Ovary (tissue), 10 donors: ENCODE measurements at places on chromosomes 2 and 18. TPM values are rescaled to one million over a fixed set of nuclear protein-coding genes. Genes with fewer than 3 reads are reported as not detected.

GRCh38 chr18:44973282-44973681, 292.6 kb downstream of the SETBP1 start:
- H3K36me3 ChIP-seq, result no peaks in the 10 kb centered on the region
- no peak for DNase-seq
- H3K27ac ChIP-seq, result no peak overlapping the region

DNA sequence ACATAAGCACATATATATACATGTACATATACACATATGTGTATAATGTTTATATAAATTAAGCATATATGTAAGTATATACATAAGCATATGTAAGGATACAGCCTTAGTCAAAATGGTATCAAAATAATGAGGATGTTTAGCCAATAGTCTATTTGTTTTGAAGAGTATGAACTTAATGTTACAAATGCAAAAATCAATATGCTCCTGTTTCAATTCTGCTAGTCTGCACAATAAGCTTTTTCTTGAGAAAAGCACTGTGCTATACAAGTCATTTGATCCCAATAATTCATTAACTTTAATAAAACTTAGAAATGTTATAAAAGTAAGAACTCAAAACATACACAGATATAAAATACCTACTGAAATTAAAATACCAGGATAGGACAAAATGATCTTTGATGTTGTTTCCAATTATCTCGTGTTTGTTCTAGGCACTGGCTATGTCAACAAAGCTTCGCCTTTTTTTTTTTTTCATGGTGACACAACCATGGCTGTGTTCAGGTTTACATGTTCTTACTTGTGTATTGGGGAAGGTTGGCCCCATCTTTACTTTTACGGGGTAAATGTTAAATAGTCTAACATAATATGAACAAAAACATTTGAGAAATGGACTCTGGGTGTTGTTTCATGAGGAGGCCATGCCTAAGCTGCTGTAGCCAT, 271.1 kb upstream of the CDH19 start:
- H3K27me3 ChIP-seq, result no peaks in the 10 kb centered on the region
- H3K27ac ChIP-seq, result no peak overlapping the region
- H3K36me3 ChIP-seq, result no peaks in the 10 kb centered on the region
- no peak overlapping the region for H3K4me3 ChIP-seq
- no peaks in the 10 kb centered on the region for H3K4me1 ChIP-seq
- no peak for DNase-seq

- H3K36me3 ChIP-seq, result no peaks in the 10 kb centered on the region
- no peak overlapping the region for H3K27ac ChIP-seq
- DNase-seq, result peak; percentile 22
Measured at GRCh38 chr2:238987352-238987981, 139.6 kb downstream of the TWIST2 start.

DNA sequence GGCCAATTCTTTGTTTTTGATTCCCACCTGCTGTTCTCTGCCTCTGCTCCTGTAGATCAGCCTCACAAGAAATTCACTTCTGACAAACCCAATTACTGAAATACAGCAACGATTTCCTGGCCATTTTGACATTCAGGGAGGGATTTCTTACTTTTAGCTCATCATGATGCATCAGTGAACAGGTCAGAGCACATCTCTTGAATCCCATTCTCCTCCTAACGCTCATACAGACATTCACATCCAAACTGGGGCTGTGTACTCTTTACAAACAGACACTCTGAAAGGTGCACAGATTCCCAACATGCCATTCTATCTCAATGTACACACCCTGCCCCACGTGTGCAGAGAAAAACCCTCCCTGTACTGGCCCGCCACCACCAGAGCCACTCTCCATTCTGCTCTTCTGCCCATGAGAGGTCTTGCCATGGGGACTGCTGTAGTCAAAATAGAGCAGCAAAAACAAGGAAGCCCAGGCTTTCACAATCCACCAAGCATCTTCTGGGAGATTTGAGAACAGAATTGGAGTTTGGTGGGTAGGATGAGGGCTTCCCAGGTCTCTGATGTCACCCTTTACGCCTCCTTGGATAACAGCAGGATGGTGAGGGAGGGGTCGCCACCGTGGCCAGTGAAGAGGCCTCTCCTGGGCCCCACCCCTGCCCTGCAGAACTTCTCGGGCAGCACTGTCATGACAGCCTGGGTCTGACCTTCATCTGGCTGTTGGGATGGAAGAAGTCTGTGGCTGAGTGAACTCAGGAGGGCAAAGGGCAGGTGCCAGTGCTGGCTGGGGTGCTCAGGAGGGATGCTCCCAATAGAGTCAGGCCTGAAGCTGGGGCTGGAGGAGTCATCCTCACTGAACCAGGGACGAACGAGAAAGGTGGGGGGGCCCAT, 41.9 kb upstream of the ZFP36L2 start:
- H3K27ac ChIP-seq, result peak overlapping the region; percentile 92
- peaks cover 28% of the 10 kb centered on the region for H3K4me1 ChIP-seq
- DNase-seq, result no peak

- DNase-seq, result no peak
- H3K36me3 ChIP-seq, result no peaks in the 10 kb centered on the region
- H3K27me3 ChIP-seq, result no peaks in the 10 kb centered on the region
- no peaks in the 10 kb centered on the region for H3K4me1 ChIP-seq
- H3K4me3 ChIP-seq, result no peak overlapping the region
Measured at GRCh38 chr2:83725735-83726134, 733.3 kb downstream of the SUCLG1 start.

DNA sequence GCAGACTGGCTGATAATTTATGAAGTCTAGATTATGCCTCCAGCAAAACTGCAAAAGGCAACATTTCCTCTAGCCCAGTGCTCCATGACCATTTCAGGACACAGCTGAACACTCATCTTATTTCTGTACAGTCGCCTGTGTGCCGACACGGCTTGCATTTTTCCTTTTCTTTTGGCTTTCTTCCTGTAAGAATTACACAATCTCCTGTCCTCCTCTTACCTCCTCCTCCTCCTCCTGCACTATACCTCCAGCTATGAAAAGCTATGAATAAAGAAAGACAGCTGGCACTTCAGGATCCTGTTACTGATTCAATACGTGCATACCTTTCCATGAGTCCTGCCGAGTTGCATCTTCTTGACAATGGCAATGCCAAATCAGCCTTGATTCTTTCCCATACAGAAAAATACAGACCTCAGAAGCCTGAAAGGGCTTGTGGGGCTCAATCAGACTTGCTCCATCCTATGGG, 32.2 kb upstream of the TRIB2 start:
- H3K4me3 ChIP-seq, result no peak overlapping the region
- peak; percentile 44 for DNase-seq
- H3K36me3 ChIP-seq, result no peaks in the 10 kb centered on the region
- H3K4me1 ChIP-seq, result peaks cover 3% of the 10 kb centered on the region
- no peaks in the 10 kb centered on the region for H3K27me3 ChIP-seq

GRCh38 chr2:69083235-69083748, 70.3 kb downstream of the ANTXR1 start:
- H3K4me1 ChIP-seq, result peaks cover 38% of the 10 kb centered on the region
- no peaks in the 10 kb centered on the region for H3K36me3 ChIP-seq
- no peak overlapping the region for H3K4me3 ChIP-seq

DNA sequence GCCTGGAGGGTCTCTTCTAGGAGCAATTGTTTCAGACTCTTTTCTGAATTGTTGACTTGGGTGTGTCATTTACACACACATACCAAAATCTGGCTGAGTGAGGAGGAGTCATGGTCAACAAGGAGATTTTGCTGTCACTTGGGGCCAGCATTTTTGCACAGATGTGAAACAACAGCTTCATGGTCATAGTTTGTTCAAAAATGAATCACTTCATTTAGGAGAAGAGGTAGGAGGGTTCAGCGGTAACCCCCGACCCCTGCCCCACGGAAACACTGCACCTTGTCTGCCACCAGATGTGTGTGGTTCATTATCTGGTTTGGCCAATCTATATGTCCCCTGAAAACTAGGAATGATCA, 42.2 kb downstream of the LBH start:
- no peaks in the 10 kb centered on the region for H3K36me3 ChIP-seq
- no peak overlapping the region for H3K27ac ChIP-seq
- peaks cover 7% of the 10 kb centered on the region for H3K4me1 ChIP-seq
- no peak overlapping the region for H3K4me3 ChIP-seq
- DNase-seq, result no peak

DNA sequence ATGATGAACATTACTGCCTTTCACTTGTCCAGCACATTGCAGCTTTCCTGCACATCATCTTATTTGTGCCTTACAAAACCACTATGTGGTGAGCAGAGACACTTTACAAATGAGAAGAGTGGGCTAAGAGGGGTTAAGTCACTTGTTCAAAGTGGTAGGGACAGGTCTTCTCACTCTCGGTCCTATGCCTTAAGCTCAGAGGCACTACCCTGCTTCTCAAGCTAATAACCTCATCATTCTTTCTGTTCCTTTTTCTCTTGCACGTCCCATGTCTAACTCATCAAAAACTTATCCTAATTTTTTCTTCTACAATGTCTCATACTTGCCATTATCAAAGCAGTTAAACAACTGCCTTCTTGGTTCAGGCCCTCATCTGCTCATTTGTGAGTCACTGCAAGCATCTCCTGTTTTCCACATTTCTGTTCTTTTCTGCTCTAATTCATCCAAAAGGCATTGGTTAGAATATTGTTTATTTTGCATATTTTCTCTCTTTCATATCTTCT, 21.9 kb upstream of the NCOA1 start:
- H3K4me1 ChIP-seq, result no peaks in the 10 kb centered on the region
- H3K4me3 ChIP-seq, result no peak overlapping the region
- no peaks in the 10 kb centered on the region for H3K36me3 ChIP-seq
- no peaks in the 10 kb centered on the region for H3K27me3 ChIP-seq
- no peak for DNase-seq

DNA sequence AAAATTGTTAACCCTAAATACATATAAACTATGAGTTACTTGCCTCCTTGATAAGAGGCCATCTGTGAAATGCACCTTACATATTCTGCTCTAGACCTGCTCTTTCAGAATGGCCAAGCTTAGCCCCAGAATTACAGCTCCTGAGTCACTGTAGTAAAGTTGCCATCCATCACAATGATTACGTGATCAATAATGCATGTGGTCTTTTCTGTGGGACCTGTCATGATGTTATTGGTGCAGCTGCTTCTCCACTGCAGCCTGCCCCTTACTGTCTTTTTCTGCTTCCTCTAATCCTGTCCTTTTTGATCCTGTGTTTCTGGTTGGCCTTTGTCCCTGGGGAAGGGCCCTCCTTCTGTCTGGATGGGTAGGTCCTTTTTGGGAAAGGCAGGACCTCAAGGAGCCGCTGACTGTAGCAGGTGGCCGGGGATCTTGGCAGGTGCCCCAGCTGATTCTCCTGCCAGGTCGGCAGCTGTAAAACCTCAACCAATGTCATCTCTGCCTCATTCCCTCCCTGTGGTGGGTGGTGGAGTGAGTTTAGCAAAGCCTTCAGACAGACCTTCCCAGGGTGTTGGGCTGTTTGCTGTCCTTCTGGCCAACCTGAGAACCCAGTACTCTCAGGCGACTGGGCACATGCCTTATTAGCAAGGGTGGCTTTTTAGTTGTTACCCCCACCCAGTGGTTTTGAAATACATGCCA, 126.2 kb upstream of the EML6 start:
- no peaks in the 10 kb centered on the region for H3K27me3 ChIP-seq
- no peak overlapping the region for H3K4me3 ChIP-seq
- H3K27ac ChIP-seq, result no peak overlapping the region
- peak; percentile 80 for DNase-seq

- no peaks in the 10 kb centered on the region for H3K36me3 ChIP-seq
- H3K27ac ChIP-seq, result no peak overlapping the region
- no peaks in the 10 kb centered on the region for H3K4me1 ChIP-seq
- no peak overlapping the region for H3K4me3 ChIP-seq
Measured at GRCh38 chr2:77328134-77328931, 193.8 kb downstream of the LRRTM4 start.

DNA sequence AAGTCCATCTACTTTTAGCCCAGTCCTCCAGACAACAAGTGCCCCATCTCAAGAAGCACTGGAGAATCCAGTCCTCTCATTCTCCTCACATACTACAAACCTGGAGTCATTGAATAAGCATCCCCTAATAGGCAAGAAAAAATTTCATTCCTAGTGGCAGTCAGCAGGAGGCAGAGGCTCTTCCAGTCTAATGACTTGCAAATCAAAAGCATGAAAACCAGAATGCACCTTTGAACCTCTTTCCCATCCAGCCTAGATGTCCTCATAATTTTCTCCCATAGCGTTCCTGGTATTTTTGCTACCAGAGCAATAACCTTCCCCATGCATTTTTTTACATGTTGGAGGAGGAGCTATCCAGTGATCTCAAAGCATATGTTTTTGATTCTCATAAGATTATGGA, 252.6 kb downstream of the TTC32 start:
- H3K4me1 ChIP-seq, result no peaks in the 10 kb centered on the region
- H3K36me3 ChIP-seq, result no peaks in the 10 kb centered on the region
- H3K27ac ChIP-seq, result no peak overlapping the region
- no peak overlapping the region for H3K4me3 ChIP-seq
- DNase-seq, result no peak

GRCh38 chr2:149954981-149955600, 367.5 kb upstream of the MMADHC start:
- no peaks in the 10 kb centered on the region for H3K36me3 ChIP-seq
- DNase-seq, result no peak
- no peaks in the 10 kb centered on the region for H3K4me1 ChIP-seq
- no peak overlapping the region for H3K27ac ChIP-seq
- H3K27me3 ChIP-seq, result no peaks in the 10 kb centered on the region
- H3K4me3 ChIP-seq, result no peak overlapping the region

DNA sequence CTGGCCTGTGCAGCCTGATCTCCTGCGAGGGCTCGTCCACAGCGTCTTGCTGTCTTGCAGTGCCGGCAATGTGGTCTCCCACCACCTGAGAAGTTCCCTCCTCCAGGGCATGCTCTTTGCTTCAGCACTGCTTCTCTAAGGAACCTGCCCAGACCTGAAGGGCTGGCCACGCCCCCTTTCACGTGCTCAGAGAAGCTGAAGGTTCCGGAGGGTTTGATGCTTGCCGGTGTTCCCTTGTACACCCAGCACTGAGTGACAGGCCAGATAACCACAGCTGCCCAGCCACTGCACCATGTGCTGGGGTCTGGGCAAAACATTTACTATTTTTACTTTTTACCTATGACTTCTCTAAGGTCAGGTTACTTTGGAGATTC, 1.7 kb upstream of the POLR2D start:
- no peak overlapping the region for H3K27ac ChIP-seq
- no peaks in the 10 kb centered on the region for H3K27me3 ChIP-seq
- no peaks in the 10 kb centered on the region for H3K36me3 ChIP-seq
- DNase-seq, result no peak
- no peak overlapping the region for H3K4me3 ChIP-seq
- H3K4me1 ChIP-seq, result peaks cover 9% of the 10 kb centered on the region

The LOXL3 gene
- 4.4 TPM for total RNA-seq

The PID1 gene
- total RNA-seq, result 32.1 TPM

The EFHD1 gene
- total RNA-seq, result 87.0 TPM

The RAB6D gene
- 0.13 TPM for total RNA-seq

The SCN1A gene
- not detected for total RNA-seq
